ENCODE measurements at places on chromosomes 12 and 14.

DNA sequence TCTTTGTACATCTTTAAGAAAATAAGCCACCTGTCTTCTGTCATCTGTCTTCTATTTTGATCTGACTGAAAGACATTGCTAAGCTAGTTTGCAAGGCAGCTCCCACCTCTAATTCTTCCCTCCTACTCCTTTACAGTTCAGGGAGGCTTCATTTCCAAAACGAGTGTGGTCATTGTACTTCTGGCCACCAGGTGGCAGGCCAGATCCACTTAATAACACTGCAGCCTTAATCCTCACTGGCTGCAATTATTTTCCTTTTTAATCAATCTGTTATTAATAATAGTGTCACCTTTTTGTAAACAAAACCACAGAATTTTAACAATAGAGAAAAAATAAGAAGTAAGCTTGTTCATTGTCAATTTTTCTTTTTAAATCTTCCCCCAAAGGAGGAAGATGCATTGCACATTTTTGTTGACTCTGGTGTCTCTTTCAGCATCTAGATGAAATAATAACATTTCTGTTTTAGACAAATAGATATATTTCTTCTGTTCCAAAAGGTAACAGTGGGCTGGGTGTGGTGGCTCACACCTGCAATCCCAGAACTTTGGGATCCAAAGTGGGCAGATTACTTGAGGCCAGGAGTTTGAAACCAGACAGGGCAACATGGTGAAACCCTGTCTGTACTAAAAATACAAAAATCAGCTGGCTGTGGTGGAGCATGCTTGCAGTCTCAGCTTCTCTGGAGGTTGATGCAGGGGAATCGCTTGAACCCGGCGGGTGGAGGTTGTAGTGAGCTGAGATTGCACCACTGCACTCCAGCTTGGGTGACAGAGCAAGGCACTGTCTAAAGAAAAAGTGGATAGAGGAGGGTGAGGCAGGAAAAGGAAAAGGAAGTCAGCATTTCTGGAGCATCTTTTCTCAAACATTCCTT, 23.3 kb downstream of the GABARAPL1 start:
- DNase-seq, result peak; percentile 84

GRCh38 chr12:91055976-91056375, 1.8 kb downstream of the KERA start:
- DNase-seq, result no peak

- no peak for DNase-seq
Observed at GRCh38 chr14:104389326-104390220, 190.0 kb upstream of the C14orf180 start.

- no peak for DNase-seq
Observed at GRCh38 chr14:20997115-20997514, 2.0 kb upstream of the SLC39A2 start.

DNA sequence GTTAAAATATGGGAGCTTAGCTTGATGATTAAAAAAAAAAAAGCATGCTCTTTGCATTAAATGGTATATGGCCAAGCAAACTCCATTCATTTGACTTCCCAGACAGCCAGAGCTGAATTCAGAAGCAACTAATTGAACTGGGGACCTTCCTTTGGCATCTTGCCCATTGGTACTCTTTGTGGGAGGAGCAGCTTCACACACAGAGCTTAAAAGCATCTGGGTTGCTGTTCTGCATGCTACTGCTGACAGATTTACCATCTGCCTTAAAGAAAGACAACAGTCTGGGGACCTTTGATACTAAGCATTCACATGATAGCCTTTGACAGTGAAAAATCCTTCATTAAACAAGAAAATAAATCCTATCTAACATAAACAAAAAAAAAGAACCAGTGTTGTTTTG, 977.9 kb downstream of the TMTC2 start:
- peak; percentile 98 for DNase-seq

GRCh38 chr12:124613151-124613585, 45.8 kb upstream of the NCOR2 start:
- DNase-seq, result peak; percentile 49

- DNase-seq, result no peak
Observed at GRCh38 chr14:64639340-64639821, 64.8 kb upstream of the PLEKHG3 start.

GRCh38 chr14:32627545-32628298, 298.6 kb downstream of the AKAP6 start:
- DNase-seq, result no peak

GRCh38 chr12:50032515-50032853, 7.2 kb upstream of the RACGAP1 start:
- no peak for DNase-seq

- peak; percentile 80 for DNase-seq
Observed at GRCh38 chr14:104976198-104977007, 1.8 kb downstream of the AHNAK2 start.

- peak; percentile 28 for DNase-seq
Observed at GRCh38 chr12:25591144-25591543, 38.1 kb upstream of the LMNTD1 start.

DNA sequence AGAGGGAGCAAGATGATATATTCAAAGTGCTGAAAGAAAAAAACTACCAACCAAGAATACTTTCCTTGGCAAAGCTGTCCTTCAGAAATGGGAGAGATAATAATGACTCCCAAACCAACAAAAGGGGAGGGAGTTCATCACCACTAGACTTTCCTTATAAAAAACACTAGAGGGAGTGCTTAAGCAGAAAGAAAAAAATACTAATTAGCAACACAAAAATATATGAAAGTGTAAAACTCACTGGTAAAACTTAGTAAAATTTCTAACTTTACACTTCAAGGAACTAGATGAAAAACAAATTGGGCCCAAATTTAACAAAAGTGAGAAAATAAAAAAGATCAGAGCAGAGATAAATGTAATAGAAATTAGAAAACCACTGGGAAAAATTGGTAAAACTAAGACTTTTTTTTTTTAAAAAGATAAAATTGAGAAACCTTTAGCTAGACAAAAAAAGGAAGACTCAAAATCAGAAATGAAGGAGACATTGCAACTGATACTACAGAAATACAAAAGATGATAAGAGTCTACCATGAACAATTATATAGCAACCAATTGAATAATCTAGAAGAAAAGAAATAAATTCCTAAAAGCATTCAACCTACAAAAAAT, 60.4 kb upstream of the FAR2 start:
- DNase-seq, result peak; percentile 31

- no peak for DNase-seq
Observed at GRCh38 chr12:47799357-47799955, 20.2 kb downstream of the HDAC7 start.

DNA sequence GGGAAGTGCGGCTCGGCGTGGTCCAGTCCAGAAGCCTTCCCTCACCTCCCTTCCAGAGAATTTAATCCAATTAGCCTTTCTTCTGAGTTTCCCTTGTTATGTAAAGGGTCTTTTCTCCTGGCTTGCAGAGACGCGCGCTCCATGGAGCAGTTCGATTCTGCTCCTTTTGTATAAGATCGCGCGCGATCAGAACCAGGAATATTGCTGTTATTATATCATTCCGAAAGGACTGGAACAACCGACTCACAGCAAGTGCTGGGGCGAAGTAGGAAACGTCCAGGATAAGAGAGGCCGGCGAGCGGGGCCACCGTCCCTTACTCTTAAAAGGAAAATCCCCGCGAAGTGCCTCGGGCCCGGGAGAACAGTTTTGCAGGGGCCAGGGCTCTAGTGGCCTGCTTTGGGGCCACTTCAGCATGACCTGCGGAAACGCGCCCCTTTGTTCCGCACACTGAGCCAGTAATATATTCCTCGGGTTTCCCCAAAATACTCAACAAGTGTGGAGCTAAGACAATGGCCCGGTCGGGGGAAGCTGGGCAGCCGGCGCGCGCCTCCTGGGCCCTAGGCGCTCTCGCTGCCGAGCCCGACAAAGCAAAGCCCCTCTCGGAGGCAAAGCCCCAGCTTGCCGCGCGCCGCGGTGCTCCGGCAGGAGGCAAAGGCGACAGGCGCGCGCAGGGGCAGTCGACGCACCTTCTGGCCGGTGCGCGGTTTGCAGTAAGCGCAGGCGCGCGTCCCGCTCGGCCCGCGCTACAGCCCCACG, 2.9 kb downstream of the RFX4 start:
- peak; percentile 46 for DNase-seq

DNA sequence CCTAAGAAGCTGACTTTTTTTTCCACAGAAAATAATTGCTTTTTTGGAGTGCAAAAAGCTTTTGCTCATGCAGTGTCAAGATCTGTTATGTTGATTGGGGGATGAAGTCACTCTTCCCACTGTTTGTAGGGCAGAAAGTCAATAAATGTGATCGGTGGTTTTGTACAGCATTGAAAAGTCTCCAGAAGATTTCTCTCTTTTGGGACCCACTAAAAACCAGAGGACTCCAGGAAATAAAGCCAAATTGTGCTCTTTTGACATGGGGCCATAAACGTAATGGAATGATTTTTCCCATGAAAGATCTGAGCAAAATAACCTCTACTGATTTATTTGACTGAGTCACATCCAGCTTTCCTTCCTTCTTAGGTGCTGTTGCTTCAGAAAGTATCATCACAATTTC, 122.5 kb downstream of the SNAPC1 start:
- DNase-seq, result no peak

GRCh38 chr12:124115496-124115895, 142.5 kb downstream of the ZNF664 start:
- DNase-seq, result no peak

DNA sequence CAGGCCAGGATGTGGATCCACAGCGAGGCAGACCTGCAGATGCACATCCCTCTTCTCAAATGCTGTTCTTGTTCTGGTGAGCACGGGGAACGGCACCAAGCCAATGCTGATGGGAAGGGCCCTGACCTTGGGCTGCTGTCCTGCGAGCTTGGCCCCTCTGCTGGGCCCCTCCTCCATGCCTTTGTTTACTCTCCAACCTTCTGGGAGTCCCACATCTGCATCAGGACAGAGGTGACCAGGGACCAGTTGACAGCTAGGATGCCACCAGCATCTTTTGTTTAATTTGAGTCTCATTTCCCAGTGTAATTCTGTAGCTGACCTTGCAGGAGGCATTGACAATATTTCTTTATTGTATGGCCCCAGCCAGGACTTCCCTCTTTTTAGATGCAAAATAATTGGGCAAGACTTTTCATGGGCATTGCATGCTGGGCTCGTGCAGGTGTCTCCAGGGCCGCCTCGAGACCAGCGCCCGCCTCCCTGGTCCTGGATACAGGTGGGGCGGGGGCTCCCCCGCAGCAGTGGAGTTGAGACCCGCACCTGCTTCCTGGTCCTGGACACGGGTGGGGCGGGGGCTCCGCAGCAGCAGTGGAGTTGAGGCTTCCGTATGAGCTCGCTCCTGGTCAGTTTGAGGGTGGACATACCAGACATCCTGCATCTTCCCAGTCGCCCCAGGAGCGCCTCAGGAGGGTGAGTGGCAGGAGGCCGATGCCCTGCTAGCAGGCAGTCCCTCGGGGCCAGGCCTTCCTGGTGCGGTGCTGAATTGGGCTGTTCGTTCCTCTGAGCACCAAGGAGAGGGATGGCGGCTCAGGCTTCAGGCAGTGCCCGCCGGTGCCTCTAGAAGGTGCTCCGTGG, 11.4 kb downstream of the PACS2 start:
- no peak for DNase-seq

- DNase-seq, result no peak
Observed at GRCh38 chr12:102118874-102119273, 1.0 kb downstream of the NUP37 start.

Data from NCI-H82 (cell line).